Activated CD8-positive, alpha-beta T cell treated with anti-CD3 and anti-CD28 coated beads for 36 hours (primary cell): ENCODE measurements at places on chromosomes 5 and 9. TPM values are rescaled to one million over a fixed set of nuclear protein-coding genes. Genes with fewer than 3 reads are reported as not detected.
A peak's percentile ranks its signal among the peaks of the same experiment; 100 is the strongest.

DNA sequence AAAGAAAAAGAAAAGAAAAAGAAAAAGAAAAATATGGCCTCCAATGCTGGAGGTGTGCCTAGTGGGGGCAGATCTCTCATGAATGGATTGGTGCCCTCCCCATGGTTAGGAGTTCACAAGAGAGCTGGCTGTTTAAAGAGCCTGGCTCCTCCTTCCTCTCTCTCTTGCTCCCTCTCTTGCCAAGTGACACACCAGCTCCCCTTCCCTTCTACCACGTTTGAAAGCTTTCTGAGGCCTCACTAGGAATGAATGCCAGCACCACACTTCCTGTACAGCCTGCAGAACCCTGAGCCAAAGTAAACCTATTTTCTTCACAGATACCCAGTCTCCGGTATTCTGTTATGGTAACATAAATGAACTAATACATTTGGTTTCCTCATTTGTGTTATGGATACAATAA is 14.4 kb upstream of the GALNT10 start:
- H3K27me3 ChIP-seq, result peaks cover 8% of the 10 kb centered on the region
- no peaks in the 10 kb centered on the region for H3K36me3 ChIP-seq
- no peaks in the 10 kb centered on the region for H3K4me1 ChIP-seq
- no peak for DNase-seq
- H3K4me3 ChIP-seq, result no peak overlapping the region
- H3K27ac ChIP-seq, result no peak overlapping the region

Gene NR4A3
- 113 TPM for total RNA-seq

GRCh38 chr5:135013445-135013844 is 20.6 kb downstream of the PITX1 start:
- no peak overlapping the region for H3K4me3 ChIP-seq
- no peak overlapping the region for H3K27ac ChIP-seq
- H3K36me3 ChIP-seq, result no peaks in the 10 kb centered on the region
- no peaks in the 10 kb centered on the region for H3K4me1 ChIP-seq
- H3K27me3 ChIP-seq, result no peaks in the 10 kb centered on the region
- DNase-seq, result no peak

- DNase-seq, result no peak
- H3K27me3 ChIP-seq, result peaks cover 13% of the 10 kb centered on the region
- no peaks in the 10 kb centered on the region for H3K36me3 ChIP-seq
Observed at GRCh38 chr9:84419031-84419602, 78.6 kb upstream of the SLC28A3 start.

Gene TMOD1
- 0.60 TPM for total RNA-seq

Gene FABP6
- total RNA-seq, result not detected

DNA sequence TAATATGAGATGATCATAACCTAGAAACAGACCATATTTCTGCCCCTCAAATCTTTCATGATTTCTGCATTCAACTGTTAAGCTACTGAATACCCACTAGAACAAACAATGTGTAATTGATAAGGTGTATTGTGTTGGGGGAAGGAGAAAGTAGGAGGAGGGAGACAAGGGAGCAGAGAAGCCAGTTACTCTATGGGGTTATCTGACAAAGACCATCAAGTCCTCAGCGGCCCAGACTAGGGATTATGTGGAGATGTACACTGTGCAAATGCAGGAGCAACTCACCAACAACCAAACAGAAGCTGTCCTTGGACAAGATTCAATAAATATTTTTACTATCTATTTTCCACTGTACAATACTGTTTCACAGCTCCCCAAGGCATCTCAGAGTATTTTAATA is 2.7 kb downstream of the NRG2 start:
- no peak for DNase-seq
- H3K4me3 ChIP-seq, result no peak overlapping the region
- peaks cover 8% of the 10 kb centered on the region for H3K4me1 ChIP-seq
- no peak overlapping the region for H3K27ac ChIP-seq
- peaks cover 64% of the 10 kb centered on the region for H3K27me3 ChIP-seq

DNA sequence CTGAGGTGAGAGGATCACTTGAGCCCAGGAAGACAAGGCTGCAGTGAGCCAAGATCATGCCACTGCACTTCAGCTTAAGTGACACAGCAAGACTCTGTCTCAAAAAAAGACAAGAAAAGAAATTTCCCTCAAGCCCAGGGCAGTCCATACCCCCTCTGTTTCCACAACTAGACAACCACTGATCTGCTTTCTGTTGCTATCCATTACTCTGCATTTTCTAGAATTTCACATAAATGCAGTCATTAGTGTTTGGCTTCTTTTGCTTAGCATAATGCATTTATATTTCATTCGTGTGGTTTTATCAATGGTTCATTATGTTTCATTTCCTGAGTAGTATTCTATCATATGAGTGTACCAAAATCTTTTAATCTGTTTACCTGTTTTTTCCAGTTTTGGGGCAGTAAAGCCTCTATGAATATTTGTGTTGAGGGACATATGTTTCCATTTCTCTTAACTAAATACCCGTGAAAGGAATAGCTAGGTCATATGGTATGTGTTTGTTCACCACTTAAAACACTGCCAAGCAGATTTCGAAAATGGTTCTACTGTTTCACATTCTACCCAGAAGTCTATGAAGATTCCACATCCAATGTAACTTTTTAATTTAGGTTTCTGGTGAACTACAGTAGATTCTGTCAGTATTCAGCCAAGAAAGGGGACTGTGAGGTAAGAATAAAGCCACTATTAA is 271.8 kb downstream of the ZNF608 start:
- H3K4me3 ChIP-seq, result no peak overlapping the region
- H3K27ac ChIP-seq, result no peak overlapping the region
- no peaks in the 10 kb centered on the region for H3K4me1 ChIP-seq
- H3K36me3 ChIP-seq, result no peaks in the 10 kb centered on the region
- DNase-seq, result no peak
- no peaks in the 10 kb centered on the region for H3K27me3 ChIP-seq

DNA sequence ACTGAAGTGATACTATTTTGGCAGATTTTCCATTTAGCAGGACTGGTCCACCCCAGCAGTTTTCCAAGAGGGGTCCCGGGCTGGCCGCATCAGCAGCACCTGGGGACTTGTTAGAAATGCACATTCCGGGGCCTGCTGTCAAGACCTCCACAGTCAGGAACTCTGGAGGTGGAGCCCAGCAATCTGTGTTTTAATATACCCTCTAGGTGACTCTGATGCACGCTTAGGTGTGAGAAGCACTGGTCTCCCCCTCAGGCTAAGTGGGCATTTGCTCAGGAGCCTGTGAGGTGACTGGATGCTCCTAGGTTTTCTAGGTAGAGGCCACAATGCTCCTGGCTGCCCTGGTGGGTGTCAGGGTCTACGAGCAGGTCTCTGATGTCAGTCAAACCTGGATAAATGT is 81.7 kb downstream of the DCP2 start:
- no peaks in the 10 kb centered on the region for H3K36me3 ChIP-seq
- no peaks in the 10 kb centered on the region for H3K27me3 ChIP-seq

DNA sequence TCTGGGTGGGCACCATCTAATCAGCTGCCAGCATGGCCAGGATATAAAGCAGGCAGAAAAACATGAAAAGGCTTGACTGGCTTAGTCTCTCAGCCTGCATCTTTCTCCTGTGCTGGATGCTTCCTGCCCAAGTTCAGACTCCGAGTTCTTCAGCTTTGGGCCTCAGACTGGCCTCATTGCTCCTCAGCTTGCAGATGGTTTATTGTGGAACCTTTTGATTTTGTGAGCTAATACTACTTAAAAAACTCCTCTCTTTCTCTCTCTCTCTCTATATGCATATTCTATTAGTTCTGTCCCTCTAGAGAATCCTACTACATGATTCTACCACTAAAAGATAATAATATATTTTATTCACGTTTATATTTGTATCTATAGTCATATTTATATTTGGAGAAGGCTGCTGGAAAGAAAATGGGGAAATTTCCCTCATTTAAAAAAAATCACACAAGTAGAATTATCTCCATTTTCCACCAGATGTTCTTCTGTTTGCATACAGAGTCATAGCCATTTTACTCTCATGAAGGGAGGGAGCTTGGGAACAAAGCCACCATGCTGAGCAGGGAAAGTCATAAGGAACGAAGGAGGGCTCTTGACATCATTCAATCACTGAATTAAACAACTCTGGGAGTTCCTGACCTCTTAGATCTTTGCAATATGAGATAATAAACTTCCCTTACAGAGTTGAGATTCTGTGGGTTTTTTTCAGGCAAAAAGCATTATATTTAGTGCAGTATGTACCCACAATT is 1137.4 kb upstream of the CDH18 start:
- no peak overlapping the region for H3K4me3 ChIP-seq
- no peaks in the 10 kb centered on the region for H3K4me1 ChIP-seq
- H3K36me3 ChIP-seq, result no peaks in the 10 kb centered on the region

DNA sequence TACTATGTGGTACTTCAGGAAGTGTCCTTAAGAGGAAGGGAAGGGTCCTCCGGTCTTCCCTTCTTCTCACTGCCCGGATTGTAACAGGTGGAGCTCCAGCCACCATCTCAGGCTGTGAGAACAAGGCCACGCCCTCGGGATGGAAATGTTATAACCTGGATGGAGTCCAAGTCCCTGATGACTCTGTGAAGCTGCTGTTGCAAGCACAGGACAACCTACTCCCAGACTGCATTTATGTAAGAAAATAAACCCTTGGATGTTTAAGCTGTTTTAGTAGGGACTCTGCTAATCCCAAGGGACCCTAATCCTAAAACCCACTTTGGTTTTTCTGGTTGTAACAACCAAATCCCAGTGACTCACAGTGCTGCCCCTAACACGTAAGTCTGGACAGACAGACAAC is 221.6 kb downstream of the ACTL7B start:
- DNase-seq, result no peak
- no peak overlapping the region for H3K4me3 ChIP-seq
- H3K27me3 ChIP-seq, result no peaks in the 10 kb centered on the region
- H3K27ac ChIP-seq, result no peak overlapping the region
- H3K4me1 ChIP-seq, result no peaks in the 10 kb centered on the region

Gene PSD2
- not detected for total RNA-seq

Gene CYLC2
- total RNA-seq, result not detected

- no peak for DNase-seq
- peaks cover under 1% of the 10 kb centered on the region for H3K4me1 ChIP-seq
- no peak overlapping the region for H3K4me3 ChIP-seq
- H3K36me3 ChIP-seq, result no peaks in the 10 kb centered on the region
Observed at GRCh38 chr5:144194144-144194543, 23.5 kb downstream of the KCTD16 start.

Gene PCDHGA5
- not detected for total RNA-seq

DNA sequence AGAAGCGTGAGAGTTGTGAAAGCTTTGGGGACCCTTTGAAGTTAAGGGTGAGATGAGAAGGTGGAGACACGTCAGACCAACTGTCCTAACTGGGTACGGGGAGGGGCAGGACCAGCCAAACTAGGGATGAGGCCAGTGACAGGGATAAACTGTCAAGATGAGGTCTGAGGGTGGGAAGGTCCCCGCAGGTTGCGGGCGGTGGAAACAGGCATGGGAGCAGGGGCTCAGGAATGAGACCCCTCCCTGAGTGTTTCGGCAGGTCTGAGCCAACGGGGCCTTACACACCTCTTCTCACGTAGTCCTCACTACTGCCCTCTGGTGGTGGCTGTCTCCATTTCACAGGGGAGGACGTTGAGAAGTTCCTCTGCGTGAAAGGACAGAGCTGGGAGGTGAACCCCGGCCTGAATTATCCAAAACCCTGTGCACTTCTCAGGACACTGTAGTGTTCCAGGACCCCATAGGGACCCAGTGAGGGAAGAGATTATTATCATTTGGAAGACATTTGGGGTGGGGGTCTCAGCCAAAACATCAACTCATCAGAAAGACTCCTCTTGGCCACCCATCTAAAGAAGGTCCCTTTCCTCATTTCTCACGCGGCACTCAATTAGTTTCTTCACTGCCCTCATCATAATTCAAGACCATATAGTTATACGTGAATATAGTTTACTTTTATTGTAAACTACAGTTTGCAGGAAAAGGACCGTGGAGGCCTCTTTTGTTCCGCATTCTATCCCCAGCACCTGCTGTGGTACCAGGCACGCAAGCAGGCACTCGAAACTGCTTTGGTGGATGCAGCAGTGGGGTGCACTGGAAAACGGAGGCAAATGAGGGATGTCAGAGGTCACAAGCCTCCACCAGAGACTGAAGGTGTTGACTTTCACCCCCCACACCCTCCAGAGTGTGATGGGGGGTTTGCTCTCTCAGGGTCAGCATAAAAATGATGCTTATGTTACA is 21.7 kb upstream of the NANS start:
- DNase-seq, result peak; percentile 96
- no peaks in the 10 kb centered on the region for H3K36me3 ChIP-seq
- peak overlapping the region; percentile 13 for H3K4me3 ChIP-seq
- no peak overlapping the region for H3K27ac ChIP-seq
- H3K27me3 ChIP-seq, result no peaks in the 10 kb centered on the region

Gene SV2C
- 0.07 TPM for total RNA-seq

DNA sequence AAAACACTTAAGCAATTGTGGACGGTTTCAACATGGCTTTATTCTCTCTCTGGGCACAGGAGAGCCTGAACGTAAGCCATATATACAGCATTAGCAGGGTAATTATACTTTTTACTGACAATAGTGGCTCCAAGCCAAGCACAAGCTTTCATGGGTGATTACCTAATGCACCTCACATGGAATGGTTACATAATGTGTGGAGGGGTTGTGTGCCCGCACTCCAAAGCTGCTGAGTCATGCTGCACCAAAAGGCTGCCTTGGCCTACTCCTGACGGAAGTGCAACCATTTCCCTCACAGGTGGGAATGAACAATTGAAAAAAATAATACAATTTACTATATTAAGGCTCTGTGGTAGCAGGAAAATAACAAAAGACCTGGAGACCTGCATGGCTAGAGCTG is 86.5 kb upstream of the ATP10B start:
- no peaks in the 10 kb centered on the region for H3K4me1 ChIP-seq
- DNase-seq, result no peak
- no peak overlapping the region for H3K27ac ChIP-seq
- H3K27me3 ChIP-seq, result no peaks in the 10 kb centered on the region
- H3K36me3 ChIP-seq, result no peaks in the 10 kb centered on the region

DNA sequence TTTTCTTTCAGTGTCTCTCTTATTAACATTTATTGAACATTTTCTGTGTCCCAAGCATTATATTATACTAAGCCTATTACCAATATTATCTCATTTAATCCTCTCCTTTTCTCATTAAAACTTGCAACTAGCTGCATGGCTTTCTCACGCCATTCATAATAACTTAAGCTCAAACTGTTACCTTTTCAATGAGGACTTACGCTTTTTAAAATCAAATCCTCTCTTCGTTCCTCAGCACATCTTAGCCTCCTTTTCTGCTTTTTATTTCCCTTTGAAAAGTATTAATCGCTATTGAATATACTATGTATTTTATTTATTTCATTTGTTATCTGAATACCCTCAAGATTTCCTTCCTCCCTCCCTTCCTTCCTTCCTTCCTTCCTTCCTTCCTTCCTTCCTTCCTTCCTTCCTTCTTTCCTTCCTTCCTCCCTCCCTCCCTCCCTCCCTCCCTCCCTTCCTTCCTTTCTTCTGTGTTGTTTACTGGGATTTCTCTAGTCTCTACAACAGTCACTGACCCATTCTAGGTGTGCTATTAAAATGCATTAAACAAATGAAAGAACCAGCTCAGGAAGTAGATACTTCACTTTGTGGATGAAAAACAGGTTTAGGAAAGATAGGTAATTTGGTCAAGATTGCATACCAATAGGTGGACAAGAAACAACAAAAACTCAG is 294.1 kb upstream of the TUT7 start:
- DNase-seq, result no peak
- no peak overlapping the region for H3K27ac ChIP-seq
- H3K4me1 ChIP-seq, result no peaks in the 10 kb centered on the region
- H3K27me3 ChIP-seq, result peaks cover 3% of the 10 kb centered on the region
